ENCODE measurements at places on chromosomes 4 and X. TPM values are rescaled to one million over a fixed set of nuclear protein-coding genes. Genes with fewer than 3 reads are reported as not detected.

DNA sequence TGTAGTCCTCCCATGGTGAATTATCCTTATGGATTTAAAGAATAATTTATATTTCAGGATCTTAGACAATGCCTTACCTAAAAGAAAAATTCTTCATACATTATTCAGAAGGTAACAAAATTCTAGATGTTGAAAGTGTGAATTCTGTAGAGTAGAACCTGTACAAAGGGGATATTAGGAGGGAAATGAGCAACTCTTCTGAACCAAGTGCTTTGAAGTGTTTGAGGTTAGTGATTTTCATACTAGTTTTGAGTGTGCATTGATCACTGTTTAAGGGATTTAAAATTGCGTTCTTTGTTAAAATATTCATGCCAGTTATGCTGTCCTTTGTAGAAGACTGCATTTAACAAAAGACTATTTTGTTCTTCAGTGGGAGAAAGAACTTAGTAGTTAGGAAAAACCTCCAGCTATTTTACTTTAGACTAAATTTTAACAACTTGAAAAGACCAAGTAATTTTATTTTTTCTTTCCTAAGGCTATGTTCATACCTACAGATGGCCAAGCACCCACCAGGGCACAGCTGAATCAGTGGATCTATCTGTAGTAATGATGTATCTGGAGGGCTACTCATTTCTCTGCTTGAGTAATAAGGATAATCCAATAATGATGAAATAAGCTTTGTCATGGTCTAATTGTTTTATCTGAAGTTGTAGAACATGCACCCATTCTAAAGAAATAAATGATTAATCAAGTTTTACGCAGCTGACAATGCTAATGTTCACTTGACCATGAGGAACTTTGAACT is 134.3 kb upstream of the RPS6KA6 start:
- DNase-seq = no peak

- DNase-seq = no peak
These were observed 65.0 kb upstream of the MSX1 start for GRCh38 chr4:4794421-4794820.

DNA sequence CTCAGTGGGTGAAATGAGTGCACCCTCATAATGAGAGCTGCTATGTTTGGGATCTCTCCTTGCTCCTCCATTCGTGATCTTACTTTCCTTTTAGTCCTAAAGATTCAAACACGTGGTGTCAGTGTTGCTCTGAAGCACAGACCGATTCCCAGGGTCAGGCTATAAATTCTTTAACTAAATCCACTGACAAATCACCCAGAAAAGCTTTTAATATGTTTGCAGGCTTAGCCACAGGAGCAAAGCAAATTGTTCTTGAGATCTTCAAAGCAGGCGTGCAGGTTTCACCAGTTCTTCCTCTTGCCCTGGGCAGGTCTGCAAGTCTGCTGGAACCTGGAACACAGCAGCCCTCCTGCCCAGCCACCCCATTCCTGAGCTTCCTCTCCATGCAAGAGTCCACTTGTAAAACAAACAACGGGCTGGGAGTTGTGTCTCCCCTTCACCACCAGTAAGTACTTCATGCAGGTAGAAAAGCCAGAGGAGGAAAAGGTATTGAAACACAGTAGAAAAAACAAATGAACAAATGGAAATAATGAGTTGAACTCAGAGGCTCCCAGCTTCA is 70.1 kb upstream of the ENPP6 start:
- peak; percentile 55 for DNase-seq

Gene TMPRSS11F
- total RNA-seq = 0.10 TPM

Gene ERCC6L
- 15.1 TPM for total RNA-seq

Data from foreskin keratinocyte (primary cell).